CD4-positive, CD25-positive, alpha-beta regulatory T cell (primary cell): ENCODE measurements at places on chromosomes 3 and 15. TPM values are rescaled to one million over a fixed set of nuclear protein-coding genes. Genes with fewer than 3 reads are reported as not detected.

- no peak for DNase-seq
These were observed 162.4 kb downstream of the NSUN3 start for GRCh38 chr3:94225148-94225865.

DNA sequence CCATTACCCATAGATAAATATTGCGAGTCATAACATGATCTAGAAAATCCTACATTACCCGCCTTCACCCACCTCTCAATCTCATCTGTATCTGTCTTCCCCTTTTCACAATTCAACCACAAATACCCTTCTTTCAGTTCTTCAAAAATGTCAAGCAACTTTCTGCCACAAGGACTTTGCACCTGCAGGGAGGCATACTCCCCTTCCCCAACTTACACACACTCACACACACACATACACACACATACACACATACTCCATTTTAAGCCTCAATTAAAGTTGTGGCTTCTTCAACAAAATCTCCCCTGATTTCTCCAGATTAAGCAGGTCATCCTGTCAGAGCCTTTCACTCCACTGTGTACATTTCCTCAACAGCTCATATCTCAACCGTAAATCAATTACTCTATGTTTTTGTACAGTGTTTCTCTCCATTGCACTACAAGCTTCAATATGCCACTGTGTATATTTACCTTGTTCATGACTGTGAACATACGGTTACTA is 33.1 kb upstream of the CCDC50 start:
- no peak for DNase-seq

DNA sequence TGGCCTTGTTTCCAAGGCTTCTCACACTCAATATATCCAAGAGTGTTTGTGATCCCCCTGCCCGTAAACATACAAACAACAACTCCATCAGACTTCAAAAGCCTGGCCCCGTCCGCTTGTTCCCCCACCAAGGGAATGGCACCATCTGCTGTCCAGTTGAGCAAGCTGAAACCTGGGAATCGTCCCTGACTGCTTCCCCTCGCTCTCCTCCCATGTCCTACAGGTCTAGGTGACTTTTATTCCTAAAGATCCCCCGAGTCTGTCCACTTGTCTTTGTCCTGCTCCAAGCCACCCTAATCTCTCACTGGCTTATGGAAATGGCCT is 27.9 kb upstream of the FAM174B start:
- no peak for DNase-seq

PLA1A gene
- polyA plus RNA-seq: not detected

INSYN1 gene
- polyA plus RNA-seq: not detected
